Right atrium auricular region (tissue), 2 donors: ENCODE measurements at places on chromosomes 12 and 14. TPM values are rescaled to one million over a fixed set of nuclear protein-coding genes. Genes with fewer than 3 reads are reported as not detected.

GRCh38 chr14:31261859-31262731 lies 54.5 kb upstream of the HECTD1 start:
- peak; percentile 82 for DNase-seq

GRCh38 chr14:84959851-84960520 lies 570.0 kb upstream of the FLRT2 start:
- no peak for DNase-seq

NRDE2 gene
- 6.9 TPM for total RNA-seq

GRCh38 chr12:12817616-12818015 lies 4.5 kb downstream of the DDX47 start:
- DNase-seq: no peak

- no peak for DNase-seq
These were observed 1104.3 kb downstream of the BCL11B start for GRCh38 chr14:98167705-98168104.

KLRD1 gene
- total RNA-seq: 0.82 TPM

NR4A1 gene
- total RNA-seq: 150 TPM

GRCh38 chr12:98042668-98043067 lies 472.7 kb upstream of the TMPO start:
- no peak for DNase-seq

GRCh38 chr12:3081886-3082285 lies 4.7 kb downstream of the TSPAN9 start:
- no peak for DNase-seq

- no peak for DNase-seq
These were observed 278.4 kb upstream of the ATXN7L3B start for GRCh38 chr12:74259199-74259598.

GRCh38 chr12:95690861-95691635 lies 99.5 kb downstream of the NTN4 start:
- DNase-seq: no peak

DNA sequence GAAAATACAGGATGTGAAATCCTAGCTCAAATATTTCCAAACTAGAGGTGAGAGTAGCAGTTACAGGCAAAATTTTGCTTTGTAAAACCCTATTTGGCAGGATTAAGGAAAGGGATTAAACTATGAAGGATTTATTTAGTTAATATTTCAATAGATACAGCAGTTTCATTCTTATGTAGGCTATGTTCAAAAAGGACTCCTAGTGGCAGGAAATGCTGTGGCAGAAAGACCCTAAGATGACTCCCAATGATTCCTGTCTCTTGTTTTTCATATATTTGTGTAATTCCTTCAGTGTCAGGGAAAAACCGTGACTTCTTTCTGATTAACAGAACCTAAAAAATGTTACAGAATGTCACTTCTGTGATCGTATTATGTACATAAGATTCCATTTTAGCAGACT lies 299.5 kb upstream of the RPL10L start:
- no peak for DNase-seq

DNA sequence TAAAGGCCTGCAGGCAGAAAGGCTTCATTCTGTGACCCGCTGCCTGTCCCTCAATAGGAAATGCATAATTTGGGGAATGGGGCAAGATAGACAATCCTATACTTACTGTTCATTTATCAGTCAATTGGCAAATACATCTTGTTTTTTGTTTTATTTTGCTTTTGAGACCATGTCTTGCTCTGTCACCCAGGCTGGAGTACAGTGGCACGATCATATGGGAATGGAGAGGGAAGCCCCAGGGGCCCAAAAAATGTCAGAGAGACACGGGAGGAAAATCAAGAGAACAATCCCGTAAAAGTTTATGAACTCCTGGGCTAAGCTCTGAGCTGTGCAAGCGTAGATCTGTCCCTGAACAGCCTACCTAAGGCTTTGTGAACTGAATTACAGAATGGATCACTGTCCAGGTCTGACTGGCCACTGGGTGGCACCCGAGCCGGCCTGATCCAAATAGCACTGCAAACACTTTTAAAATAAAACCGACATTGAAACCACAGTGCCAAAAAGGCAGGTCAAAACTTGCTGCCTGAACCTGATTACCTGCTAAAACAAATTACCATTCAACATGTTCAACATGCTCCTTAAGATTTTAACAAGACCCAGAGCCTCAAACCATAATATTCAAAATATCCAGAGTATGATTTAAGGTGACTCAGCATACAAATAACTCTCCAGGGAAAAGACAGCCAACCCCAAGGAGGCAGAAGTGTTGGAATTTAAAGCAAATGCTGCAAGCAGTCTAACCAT lies 11.8 kb downstream of the COPS7A start:
- peak; percentile 70 for DNase-seq

- no peak for DNase-seq
These were observed 663 bp downstream of the LRRK2 start for GRCh38 chr12:40225337-40225983.

GRCh38 chr12:31234053-31234840 lies 91.7 kb downstream of the SINHCAF start:
- DNase-seq: no peak

DNA sequence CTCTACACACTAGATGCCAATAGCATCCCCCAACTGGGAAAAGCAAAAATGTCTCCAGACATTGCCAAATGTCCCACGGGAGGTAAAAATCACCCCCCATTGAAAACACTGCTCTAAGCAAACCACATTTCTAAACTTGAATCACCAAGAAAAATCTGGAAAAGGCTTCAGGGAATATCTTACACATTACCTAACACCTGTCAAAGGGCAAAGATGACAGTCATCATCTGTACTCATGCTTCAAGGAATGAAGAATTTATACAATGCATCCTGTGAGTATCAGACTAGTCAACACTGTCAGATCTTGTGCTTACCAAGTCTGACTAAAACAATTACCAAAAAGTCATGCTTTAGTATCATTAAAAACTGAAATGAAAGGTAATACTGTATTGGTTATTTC lies 161.6 kb upstream of the SOX5 start:
- DNase-seq: no peak

- no peak for DNase-seq
These were observed 149.4 kb downstream of the ADGRD1 start for GRCh38 chr12:131102991-131103668.
